ENCODE measurements at places on chromosomes 12 and 14.

DNA sequence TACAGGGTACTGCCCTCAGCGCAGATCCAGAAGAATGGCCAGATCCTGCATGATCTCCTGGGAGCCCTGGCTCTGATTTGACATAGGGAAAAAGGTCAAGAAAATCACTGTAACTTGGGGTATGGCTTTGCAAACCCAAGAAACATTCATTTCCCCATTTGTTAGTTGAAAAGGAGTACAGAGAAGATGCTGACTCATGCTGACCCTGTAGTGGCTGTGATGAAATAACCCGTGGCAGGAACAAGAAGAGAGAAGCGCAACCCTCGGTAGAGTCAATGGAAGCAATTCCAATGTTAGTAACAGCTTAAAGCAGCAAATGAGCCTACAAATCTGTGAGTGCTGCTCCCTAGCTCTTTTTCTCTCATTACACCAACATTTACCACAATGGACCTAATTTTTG is 281.6 kb upstream of the NPAS3 start:
- DNase-seq, result no peak

GRCh38 chr14:68696266-68696665 is 96.6 kb downstream of the ZFP36L1 start:
- DNase-seq, result no peak

DNA sequence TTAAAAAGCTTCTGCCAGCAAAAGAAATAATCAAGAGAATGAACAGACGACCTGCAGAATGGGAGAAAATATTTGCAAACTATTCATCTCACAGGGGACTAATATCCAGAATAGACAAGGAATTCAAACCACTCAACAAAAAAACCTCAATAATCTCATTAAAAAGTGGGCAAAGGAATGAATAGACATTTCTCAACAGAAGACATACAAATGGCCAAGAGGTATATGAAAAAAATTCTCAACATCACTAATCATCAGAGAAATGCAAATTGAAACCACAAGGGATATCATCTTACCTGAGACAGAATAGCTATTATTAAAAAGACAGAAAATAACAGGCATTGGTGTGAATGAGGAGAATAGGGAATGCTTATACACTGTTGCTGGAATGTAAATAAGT is 270.0 kb downstream of the DACT1 start:
- DNase-seq, result no peak

GRCh38 chr12:128771681-128772080 is 52.1 kb downstream of the SLC15A4 start:
- no peak for DNase-seq

- no peak for DNase-seq
Observed at GRCh38 chr14:69473260-69473659, 11.3 kb upstream of the PLEKHD1 start.

- DNase-seq, result no peak
Observed at GRCh38 chr12:5262450-5262849, 169.5 kb upstream of the NTF3 start.

- DNase-seq, result no peak
Observed at GRCh38 chr14:69960296-69960695, 81.1 kb downstream of the SMOC1 start.

DNA sequence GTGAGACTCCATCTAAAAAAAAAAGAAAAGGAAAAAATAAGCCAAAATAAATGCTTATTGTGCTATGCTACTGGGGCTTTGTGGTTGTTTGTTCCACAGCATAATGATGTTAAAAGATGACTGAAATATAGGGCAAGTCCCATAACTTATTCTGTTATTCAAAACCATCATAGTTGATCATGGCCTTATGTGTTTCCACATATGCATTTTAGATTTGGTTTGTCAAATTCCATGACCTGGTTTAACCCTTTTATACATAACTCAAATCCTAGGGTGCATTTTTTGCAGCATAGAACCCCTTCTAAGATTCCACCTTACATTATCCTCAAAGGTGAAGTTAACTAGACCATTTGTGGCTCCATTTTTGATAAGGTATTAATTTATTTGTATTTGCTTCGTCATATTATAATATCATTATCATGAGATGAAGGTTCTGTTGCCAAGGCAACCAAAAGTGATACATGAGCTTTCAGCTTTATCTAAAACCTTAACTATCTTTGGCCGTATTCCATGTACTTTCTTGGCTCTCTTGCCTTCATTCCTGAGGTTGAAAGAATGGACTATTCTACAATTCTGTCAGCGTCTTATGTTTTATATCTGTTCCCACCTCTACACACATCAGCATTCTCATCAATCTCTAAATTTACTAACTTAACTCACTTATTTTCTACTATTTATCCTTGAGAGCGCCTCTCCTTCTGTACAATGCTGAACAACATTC is 138.7 kb upstream of the DYRK2 start:
- no peak for DNase-seq

DNA sequence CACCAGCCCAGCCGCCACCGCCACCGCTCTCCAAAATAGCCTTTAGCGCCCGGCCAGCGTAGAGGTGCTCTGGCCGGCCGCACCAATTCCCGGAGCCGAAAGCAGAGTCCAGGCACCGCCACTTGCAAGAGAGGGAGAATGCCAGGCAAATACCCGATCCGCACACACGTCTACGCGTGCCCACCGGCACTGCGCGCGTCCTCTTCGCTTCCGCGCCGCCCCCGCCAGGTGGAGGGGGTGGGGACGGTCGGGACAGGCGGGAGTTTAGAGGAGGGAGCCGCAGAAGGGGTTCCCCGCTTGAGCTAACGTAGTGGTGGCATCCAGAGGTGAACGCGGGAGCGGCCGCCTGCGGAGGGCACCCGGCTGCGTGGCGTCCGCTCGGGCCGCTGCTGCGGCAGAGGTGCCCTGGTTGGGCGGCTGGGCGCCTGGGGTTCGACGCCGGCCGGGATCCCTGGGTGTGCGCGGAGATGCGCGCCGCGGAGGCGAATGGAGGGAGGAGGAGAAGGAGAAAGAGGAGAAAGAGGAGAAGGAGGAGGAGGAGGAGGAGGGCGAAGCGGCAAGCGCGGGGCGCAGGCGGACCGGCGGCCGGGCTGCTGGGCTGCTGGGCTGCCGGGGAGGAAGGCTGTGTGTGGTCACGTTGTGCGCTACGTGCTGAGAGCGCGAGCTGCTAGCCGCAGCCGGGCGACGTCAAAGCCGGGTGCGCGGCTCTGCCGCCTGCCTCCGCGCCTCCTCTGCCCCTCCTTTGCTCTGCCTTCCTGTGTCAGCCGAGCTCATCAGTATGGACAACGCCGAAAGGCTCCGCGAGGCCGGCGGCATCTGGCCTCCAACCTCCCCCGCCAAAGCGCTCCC is at the start of gene MDGA2:
MDGA2 (minus strand) TSS at position 140 of the 849 bp plus-strand sequence.
- DNase-seq, result no peak

DNA sequence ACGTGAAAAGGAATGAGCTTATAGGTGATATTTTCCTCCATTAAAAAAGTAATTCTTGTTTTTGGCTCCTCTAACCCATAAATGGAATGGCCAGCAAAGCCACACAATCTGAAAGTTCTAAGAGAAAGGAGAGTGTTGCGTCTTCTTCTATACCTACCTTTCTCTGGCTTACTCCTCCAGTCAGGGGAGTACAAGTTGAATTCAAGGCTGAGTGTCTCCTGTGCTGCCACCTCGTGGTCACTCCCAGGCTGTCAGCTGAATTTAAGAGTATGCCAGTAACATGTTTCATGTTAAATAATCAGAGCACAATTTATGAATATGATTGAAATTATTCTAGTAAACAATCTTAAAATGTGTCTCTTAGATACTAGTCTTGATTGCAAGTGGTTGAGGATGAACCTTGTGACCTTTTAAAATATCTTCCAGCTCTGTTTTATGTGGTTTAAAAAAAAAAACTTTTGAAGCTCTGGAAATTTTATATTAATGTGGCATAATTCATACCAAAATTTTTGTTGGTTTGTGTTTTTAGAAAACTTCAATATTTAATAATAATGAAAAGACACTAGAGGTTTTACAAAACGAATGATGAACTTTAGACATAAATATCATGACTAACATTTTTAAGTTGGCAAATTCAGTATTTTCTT is 31.7 kb downstream of the PTHLH start:
- DNase-seq, result peak; percentile 87

DNA sequence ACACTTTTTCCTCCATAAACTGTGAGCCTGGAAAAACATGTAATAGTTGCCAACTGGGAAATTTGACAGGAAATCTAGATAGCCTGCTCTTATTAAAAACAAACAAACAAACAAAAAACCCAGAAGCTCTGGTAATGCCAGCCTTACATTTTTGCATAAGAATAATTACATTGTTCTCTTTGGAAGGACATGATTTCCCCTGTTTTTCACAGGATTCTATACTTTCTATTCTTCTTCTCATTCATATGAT is 137.9 kb downstream of the AEBP2 start:
- DNase-seq, result no peak

DNA sequence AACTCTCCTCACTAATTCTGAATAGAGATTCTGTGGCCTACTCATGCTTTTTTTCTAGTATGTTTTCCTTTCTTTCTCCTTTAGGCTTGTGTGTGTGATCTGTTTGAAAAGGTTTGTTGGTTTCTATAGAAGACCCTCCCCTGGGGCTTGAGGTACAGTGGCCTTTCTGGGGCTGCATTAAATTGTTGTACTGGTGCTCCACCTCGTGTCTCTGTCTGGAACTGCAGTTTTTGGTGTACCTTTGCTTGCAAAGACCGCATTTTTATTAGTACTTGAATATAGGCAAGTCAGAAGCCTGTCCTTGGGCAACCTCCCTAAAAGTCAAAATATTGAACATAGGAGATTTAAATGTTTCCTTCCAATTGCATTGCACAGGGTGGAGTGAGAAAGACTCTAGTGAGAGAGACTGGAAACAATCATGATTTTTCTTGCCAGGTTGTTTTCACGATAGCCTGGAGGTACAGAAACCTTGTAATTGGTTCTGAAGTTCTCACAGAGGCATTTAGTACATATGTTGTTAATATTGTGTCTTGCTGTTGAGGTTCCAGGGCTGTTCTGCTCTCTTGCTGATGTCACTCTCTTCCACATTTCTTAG is 39.0 kb downstream of the SLCO1B1 start:
- peak; percentile 67 for DNase-seq

GRCh38 chr12:122528992-122529391 is 1.9 kb downstream of the KNTC1 start:
- no peak for DNase-seq

DNA sequence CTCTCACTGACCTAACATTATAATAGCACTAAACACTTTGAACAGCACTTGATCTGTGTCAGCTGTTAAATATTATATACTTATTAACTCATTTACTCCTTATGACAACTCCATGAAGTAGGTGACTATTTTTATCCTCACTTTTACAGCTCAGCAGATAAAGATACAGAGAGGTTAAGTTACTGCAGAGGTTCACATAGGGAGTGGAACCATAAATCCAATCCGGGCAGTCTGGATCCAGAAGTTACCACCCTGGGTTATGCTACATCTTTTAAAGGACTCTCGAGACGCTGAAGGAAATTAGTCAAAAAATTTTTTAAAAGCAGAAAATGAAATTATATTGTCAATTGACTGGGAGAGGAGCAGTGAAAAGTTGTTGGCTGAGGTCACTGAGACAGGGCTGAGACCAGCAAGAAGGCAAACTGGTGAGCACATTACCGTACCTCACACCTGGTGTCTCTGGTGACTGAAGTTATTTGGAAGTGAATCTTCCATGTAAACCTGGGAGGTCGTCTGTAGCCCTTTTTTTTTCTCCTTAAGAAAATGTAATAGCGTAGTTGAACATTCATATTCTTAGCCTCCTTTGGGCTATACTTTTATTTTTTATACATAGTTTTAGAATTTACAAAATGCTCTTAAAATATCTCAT is 1.2 kb upstream of the RIMKLB start:
- DNase-seq, result no peak
